ENCODE measurements at places on chromosomes 13 and 19. TPM values are rescaled to one million over a fixed set of nuclear protein-coding genes. Genes with fewer than 3 reads are reported as not detected.

- DNase-seq = no peak
Measured at GRCh38 chr19:35211545-35212230, 16.9 kb downstream of the FAM187B start.

DNA sequence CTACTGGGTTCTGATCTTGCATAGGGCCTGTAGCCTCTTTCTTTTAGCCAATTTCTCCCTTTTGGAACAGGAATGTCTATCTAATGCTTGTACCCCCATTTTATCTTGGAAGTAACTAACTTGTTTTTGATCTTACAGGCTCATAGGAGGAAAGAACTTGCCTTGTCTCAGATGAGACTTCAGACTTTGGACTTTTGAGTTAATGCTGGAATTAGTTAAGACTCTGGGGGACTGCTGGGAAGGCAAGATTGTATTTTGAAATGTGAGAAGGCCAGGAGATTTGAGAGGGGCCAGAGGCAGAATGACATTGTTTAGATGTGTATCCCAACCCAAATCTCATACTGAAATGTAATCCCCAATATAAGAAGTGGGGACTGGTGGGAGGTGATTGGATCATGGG is 2.5 kb upstream of the ZNF546 start:
- DNase-seq = no peak

- no peak for DNase-seq
Measured at GRCh38 chr13:94121686-94122085, 357.8 kb downstream of the DCT start.

TMEM205 gene
- 175 TPM for total RNA-seq

CABP5 gene
- not detected for total RNA-seq
